Epithelial cell of proximal tubule (primary cell): ENCODE measurements at places on chromosomes 7 and 10. TPM values are rescaled to one million over a fixed set of nuclear protein-coding genes. Genes with fewer than 3 reads are reported as not detected.

DNA sequence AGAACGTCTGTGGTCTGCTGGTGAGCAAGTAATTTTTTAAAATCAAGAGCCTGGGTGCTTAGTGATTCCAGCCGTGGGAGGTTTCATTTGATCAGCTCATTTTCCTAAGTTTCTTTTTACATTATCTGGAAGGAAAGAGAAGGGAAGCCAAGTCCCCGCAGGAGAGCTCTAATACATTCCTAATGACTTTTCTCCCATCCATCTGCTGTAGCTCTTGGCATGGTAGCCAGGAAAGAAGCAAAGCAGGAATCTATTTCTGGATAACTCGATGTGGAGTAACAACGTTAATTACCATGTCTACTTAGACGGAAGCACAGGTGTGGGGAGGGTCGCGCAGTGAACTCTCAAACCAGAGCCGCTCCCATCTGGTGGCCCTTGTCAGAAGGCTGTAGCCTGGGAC is 121.9 kb downstream of the PAXIP1 start:
- DNase-seq, result no peak

- DNase-seq, result no peak
These were observed 9.3 kb downstream of the ATP6V0E2 start for GRCh38 chr7:149883048-149883438.

DNA sequence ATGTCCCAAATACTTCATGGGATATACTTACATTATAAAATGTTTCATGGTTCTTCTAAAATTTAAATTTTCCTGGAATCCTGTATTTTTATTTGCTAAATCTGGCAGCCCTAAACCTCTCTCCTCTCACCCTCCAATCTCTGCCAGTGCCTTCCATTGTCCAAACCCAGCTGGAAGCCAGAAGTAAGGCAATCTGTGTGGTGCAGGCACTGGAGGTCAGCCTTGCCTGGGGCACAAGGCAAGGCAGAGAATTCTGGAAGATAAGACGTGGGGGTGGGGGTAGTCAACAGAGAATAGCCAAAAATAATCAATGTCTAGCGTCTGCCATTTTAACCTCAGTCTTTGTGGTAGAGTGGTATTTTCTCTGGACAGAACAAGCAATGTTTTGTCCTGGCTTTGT is 381.7 kb downstream of the GPAM start:
- no peak for DNase-seq

DNA sequence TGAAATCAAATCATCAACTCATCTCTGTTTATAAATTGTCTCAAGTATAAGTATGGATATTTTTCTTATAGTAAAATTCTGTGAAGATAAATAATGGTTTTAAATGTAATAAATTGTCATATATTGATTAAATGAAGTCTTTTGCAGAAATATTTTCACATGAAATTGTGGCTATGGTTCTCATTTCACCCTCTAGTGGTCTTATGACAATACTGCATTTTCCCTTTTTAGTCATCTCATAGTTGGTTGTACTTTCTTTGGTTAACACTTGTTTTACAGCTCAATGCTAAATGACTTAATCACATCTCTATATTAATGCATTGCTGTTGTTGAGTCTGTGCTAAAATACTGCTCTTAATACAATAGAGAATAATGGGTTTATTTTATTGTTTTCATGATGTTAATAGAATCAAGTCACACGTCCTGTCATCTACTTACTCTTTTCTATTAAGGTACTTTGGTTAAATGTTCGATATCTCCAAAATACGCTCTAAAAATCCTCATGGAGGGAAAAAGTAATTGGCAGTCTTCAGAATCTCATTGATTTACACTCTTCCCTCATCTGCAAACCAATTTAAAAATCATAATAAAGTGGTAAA is 38.0 kb upstream of the CACNA2D1 start:
- no peak for DNase-seq

- DNase-seq, result no peak
These were observed 24.1 kb downstream of the FZD1 start for GRCh38 chr7:91288208-91288824.

DNA sequence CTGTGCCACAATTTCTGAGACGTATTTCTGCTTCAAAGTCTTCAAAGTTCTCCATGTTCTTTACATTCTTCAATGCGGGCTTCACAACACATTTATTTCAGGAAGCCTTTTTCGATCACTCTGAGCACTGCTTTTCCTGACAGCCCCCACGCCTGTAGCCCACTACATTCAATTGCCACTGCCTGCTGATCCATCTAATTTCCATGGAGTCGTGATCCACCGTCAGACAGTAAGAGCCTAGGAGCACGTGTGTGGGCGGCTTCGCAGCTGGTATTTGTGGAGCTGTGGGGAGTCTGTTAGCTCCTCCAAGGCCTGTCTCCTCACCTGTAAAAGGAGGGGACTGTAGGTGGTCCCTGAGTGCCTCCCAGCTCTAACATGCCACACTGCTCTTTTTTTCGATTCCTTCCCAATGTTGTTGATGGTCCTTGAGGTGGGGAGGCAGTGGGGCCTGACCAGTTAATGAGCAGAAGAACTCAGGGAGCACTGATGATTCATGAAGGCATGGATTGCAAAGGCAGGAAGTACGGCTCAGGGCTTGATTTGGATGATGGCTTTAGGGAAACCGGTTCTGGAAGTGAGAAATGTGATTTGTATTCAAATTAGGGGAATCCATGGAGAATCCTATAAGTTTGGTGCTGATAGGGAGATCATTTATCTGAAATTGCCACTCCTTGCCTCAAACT is 401.1 kb upstream of the PODXL start:
- DNase-seq, result peak; percentile 69

- no peak for DNase-seq
These were observed 146.4 kb downstream of the ACTR3B start for GRCh38 chr7:152905949-152906348.

DNA sequence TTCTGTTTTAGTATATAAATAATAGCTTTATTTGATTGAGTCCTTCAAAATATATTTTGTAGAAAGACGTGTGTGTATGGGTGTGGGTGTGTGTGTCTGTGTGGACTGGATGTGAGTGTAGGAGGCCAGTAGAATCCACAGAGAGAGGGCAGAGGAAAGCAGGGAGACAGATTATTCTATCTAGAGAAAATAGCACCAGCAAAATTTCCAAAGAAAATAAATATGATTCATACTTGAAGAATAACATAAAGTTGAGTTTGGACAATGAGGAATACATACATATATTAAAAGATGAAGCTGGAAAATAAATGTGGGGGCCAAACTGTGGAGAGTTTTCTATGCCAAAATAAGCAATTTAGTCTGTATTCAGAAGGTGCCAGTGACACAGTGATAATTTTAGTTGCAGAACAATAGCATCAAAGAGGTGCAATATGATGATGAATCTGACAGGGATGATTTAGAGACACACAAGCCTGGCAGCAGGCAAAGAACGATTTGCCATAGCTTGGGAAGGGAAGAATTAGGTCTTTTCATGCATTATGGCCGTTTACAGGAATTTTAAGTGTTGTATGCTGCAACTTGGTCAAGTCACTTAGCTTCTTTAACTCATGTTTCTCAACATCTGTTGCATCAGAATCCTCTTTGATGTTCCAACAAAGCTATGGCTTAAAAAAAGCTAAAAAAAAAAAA is 121.3 kb downstream of the SEMA3A start:
- no peak for DNase-seq

DNA sequence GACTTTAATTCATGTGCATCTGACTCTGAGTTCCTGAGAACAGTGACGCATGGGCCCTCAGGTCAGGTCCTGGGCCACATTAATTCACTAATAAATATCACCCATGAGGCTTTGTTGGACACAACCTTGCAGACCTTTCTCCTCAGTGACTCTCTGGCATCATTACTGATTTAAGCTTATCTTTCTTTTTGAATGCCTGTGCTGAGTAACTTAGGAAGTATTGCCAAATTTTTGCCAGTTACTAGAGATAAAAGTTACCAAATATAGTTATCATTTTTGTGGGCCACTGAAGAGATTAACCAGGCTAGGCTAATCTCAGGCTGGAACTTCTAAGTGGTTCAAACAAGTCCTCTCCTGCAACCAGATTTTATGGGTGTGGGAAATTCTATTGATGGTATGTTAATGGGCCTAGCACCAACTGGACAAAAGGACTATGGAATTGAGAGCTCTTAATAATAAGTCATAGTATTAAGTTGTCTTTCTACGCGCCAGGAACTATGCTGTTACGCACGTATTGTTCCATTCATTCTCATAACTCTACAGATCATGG is 28.8 kb upstream of the PRTFDC1 start:
- DNase-seq, result no peak

- no peak for DNase-seq
These were observed 94.4 kb downstream of the WDFY4 start for GRCh38 chr10:48779077-48779476.

GRCh38 chr7:37395618-37396259 is 52.9 kb downstream of the ELMO1 start:
- DNase-seq, result no peak

DNA sequence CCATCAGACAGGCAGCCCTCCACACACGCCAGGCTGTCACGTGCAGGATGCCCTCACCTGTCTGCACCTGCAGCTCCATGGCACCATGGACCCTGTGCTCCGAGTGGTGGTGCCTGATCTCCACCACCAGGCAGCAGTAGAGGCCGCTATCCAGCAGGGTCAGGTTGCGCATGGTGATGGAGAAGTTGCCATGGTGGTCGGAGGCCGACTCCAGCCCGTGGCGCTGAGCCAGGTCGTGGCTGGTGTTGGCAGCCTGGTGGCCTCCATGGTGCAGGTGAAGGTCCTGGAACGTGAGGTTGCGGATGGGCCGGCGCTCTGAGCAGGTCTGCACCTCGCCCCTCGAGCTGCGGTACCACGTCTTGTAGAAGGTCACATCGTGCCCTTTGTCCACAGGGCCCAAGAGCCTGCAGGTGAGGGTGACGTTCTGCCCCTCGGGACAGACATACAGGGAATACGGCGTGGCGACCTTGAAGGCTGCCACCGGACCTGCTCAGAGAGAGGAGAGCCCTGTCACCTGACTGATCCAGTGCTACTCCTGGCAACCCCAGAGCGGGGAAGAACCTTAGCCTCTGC is 11.7 kb downstream of the VSIR start:
- no peak for DNase-seq

DNA sequence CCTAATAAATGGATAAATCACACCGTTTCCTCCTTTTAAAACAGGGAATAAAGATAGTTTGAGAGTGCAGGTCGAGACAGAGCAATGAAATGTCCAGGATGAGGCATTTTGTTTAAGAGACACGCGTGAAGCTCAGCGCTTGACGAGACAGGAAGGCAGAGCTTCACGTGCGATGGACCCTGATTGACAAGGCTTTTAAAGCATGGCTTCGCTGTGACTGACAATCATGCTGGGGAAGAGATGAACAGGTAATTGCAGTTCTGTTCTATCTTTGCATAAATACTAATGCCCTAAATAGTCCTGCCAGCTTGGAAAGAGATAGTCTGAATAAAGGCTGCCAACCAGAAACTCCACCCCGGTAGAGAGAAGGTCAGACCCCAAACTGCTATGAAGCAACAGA is 442.3 kb upstream of the PFKP start:
- no peak for DNase-seq

The NEURL1 gene
- total RNA-seq, result 0.14 and 1.3 TPM in 2 replicates

The MALRD1 gene
- total RNA-seq, result 0.06 TPM in 1 of 2 replicates, not detected in the other

The SP8 gene
- total RNA-seq, result not detected in 2 replicates

The CYP2C19 gene
- total RNA-seq, result not detected in 2 replicates
